ENCODE measurements at places on chromosomes 3 and 15.

- no peak for DNase-seq
Measured at GRCh38 chr3:115958526-115958925, 335.2 kb downstream of the GAP43 start.

DNA sequence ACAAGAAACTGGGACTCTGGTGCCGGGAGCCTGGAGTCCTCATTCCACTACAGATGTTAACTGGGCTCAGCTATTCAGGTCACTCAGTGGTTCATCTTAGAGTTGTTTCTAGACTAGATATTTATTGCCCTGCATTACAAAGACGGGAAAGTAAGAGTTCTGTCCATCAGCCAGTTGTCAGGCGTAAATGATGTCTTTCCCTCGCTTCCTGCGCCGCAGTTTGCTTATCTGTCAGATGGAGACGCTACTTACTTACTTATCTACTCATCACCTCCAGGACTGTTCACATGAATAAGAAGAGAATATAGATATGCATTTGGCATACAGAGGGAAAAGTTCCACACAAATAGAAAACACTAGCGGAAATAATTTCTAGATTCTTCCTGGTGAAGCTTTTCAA, 47.8 kb upstream of the CGNL1 start:
- DNase-seq, result no peak

- no peak for DNase-seq
Measured at GRCh38 chr3:35486295-35486694, 153.0 kb upstream of the ARPP21 start.

DNA sequence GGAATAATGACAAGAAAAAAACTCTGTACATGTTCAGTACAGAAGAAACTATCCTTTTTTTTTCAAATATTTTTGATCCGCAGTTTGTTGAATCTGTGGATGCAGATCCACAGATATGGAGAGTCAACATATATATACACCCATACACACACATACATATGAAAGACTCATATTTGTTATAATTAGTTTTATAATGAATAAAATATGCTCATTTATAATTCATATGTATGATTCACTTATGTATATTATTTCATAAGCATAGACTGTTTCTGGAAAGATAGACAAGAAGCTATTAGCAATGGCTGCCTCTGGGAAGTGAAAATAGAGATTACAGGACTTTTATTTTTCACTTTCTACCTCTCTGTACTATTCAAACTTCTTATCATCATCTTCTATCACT, 9.8 kb downstream of the DZIP1L start:
- no peak for DNase-seq

DNA sequence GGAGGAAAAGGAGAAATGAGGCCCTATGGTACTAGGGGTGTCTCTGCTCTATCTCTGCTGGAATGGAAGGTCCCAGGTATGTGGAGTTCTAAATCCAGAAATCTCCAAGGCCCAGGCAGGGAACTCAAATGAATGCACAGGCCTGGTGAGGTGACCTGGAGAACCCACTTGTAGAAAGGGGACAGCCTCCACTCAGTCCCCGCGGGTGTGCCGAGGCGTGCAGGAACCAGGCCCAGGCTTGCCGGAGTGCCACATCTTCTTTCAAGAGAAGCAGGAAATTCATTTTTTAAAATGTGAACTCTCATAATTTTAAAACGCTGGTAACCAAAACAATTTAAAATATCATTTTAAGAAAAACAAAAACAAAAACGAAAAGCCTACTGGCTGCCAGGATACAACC, 32.2 kb upstream of the ADCY5 start:
- no peak for DNase-seq

Measured in BE2C (cell line).